ENCODE measurements at places on chromosomes 12 and 14.

DNA sequence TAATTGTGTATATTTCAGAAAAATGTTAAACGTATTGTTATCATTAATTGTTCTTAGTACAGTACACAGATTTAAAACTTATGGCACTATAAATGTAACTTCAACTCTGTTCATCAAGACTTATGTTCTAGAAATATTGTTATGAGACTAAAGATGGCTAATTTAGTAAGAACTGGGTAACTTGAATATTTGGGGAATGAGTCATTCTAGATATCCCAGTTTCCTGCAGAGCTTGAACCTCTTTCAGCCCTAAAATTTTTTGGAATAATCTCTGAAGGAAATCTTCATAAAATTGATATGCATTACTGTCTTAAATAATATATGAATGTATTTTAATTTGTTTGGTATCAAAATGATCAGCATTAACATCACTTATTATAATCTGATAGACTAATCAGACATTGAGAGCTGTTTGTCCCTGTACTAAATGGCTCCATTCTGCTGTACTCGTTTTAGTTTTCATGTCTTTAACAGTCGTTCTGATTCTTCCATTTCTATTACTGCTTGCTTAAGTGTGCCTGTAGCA lies 87.1 kb downstream of the VEZT start:
- DNase-seq, result no peak

DNA sequence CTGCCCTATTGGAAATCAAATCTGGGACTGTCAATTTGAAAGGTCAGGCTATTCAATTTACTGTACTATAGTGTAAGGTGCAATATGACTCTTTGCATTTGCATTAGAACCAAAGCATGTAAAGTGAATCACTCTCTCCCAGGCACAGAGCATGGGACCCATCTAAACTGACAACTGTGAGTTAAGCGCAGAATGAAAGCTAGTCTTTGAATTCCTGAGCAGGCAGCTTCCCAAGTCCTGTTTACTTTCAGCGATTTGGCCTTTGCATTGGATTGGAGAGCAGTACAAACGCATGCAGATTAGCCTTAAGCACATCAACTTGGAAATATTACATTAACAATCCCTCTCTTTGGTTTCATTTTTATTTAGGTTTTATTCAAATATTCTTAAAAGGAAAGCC lies 74.6 kb downstream of the RERG start:
- peak; percentile 50 for DNase-seq

- DNase-seq, result no peak
Observed at GRCh38 chr12:52618866-52619265, 507 bp upstream of the KRT73 start.

DNA sequence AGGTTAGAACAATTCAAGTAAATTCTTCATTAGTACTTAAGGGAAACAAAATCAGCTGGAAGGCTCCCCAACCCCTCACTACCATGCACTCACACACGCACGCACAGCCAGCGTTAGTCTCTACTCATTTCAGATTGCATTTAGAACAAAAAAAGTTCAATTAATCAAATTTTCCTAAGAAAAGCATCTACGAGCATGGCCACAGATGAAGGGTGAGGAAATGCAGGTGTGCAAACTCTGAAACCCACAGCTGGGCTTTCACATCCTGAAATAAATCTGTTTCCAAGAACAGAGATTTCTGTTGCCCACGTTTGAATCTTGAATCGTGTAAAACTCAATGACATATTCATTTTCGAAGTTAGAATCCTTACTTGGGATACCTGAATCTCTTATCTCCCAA lies 62.6 kb downstream of the SEL1L start:
- no peak for DNase-seq

- DNase-seq, result no peak
Observed at GRCh38 chr12:116540622-116541152, 18.5 kb upstream of the MAP1LC3B2 start.

DNA sequence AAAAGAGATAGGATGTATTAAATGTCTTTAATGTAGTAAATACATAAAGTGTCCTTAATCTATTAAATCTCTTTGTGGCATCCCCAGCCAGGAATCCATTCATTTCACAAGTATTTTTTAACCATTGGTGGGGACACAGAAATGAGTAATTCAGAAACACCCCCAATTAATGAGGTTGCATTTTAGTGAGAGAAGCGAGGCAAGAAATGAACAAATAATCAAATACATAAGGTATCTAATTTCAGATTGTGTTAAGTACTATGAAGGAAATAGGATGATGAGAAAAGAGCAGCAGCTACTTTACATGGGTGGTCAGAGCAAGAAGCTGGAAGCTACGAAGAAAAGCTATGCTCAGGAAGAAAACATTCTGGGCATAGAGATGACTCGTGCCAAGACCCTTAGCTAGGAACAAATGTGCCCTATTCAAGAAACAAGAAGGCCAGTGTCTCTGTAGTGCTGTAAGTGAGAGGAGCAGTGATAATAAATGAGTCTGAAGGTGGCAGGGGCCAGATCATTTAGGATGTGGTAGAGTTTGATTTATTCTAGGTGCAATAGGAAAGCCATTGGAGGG lies 60.5 kb upstream of the IGF1 start:
- no peak for DNase-seq

DNA sequence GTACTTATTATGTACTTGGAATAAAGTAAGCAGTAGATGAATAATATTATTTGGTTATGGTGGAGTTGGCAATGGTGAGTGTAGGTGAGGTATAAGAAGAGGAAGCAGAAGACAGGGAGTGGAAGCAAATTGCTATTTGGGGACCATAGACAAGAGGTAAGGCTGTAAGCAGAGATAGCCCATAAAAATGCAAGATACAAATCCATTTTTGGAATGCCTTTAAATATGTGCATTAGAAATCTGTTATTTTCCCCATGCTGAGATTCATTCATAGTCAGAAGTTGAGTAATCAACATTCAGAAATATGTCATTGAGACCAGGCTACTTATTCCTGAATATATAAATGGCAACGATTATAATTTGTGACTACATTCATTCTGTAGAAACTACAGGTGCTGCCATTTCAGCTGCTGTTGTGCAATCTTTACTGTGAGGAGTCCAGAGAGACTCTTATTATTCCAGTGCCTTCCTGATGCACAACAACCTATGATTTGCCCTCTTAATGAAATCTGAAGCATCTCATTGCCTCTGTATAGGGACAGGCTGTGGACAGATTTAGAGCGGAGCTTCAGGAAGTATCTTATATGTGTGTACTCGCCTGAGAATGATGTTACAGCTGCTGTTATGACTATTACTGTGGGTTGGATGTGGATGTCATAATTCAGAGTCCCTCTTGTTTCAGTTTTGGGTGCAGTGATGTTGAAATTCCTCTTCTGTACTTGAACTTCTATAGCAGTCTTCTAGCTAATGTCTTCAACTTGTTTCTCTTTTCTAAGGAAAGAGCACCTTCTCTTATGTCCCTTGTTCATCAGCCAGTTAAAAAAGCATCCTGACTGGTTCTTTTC lies 173.8 kb downstream of the NAV3 start:
- no peak for DNase-seq

DNA sequence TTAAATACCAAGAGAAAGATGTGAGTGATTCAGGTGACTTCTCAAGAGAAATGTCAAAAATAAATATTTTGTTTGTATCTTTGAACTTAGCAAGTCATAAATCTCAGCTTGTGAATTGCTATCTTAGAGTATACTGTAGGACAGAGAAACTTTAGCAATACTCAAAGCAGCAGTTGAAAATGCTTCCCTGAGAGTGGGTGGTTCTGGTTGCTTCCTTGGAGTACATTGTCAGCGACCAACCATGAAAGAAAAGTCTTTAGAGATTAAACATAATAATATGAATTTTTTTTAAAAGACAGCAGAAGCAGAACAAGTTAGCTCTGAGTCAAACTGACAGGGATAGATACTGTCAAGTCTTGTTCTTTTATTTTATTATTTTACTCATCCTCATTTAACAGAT lies 86.8 kb upstream of the OSBPL8 start:
- no peak for DNase-seq

- DNase-seq, result no peak
Observed at GRCh38 chr12:49539406-49540228, 787 bp downstream of the KCNH3 start.

DNA sequence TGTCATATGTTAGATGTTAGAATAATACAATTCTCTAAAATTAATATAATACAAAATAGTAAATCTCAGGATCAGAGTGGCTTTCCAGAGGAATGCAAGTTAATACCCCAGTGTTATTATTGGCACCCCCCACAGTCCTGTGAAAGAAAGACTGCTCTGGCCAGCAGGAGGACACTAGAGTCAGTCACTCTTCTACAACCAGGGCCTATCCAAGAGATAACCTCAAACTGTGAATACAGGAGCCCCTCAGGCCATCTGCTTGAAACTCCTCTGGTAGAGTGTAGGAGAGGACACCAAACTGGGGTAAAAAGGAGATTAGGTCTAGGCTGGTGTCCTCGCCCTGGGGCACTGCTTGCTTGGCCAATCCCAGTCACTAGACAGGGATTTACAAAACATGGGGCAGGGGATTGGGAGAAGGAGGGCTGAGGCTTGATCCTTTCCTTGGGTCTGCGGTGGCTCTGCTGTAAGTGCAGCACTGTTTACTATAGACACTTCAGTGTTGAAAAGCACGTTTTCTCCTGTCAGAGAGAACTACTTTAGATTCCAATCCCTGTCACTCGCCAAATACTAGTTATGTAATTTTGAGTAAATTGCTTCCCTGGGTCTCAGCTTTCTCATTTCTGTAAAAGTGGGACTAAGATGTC lies 44.5 kb upstream of the PTPRR start:
- no peak for DNase-seq

DNA sequence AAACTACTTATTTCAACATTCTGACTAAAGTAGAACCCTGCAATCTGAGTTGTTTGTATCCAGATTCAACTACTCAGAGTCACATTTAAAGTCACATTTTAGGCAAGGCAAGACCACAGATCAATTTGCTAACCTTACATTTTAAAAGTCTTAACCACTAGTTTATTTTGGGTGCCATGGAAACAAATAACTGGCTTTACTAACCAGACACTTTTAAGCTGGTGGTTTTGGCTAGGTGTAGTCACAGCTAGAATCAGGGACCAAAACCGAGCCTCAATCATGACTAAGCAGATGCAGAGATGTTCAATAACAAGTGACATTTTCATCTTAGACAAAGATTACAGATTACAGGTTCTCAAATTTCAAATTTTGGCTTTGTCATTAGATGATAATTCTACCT lies 115.3 kb downstream of the PDE6H start:
- DNase-seq, result no peak

DNA sequence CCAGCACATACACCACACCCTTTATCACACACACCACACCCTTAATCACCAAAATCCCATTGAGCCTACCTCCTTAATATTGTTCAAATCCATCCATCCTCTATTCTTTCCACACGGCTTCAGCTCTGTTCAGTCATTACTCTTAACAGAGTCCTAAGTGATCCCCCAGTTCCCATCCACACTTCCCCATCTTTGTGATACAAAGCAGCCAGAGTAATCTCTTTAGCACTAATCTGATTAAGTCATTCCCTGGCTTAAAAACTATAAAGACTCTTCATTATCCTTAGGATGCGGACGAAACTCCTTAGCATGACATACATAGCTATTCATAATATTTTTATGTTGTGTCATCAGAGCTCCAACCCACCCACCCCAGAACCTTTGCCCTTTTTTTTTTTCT lies 14.7 kb upstream of the MFAP5 start:
- DNase-seq, result no peak

- DNase-seq, result no peak
Observed at GRCh38 chr12:132634411-132634990, 15.9 kb downstream of the P2RX2 start.
